CD14-positive monocyte (primary cell): ENCODE measurements at places on chromosomes 3 and 15.

DNA sequence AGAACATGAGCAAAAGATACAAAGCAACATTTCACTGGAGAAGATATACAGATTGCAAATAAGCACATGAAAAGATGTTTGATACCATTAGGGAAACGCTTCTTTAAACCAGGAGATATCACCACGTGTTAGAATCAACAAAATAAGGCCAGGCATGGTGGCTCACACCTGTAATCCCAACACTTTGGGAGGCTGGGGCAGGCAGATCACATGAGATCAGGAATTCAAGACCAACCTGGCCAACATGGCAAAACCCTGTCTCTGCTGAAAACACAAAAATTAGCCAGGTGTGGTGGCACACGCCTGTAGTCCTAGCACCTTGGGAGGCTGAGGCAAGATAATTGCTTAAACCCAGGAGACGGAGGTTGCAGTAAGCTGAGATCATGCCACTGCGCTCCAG lies 20.5 kb upstream of the MUC20 start:
- no peak for DNase-seq

- peak; percentile 20 for DNase-seq
These were observed 37.7 kb upstream of the PRR20G start for GRCh38 chr3:127325629-127325961.

GRCh38 chr3:159059395-159059794 lies 257.5 kb downstream of the MFSD1 start:
- DNase-seq: no peak

DNA sequence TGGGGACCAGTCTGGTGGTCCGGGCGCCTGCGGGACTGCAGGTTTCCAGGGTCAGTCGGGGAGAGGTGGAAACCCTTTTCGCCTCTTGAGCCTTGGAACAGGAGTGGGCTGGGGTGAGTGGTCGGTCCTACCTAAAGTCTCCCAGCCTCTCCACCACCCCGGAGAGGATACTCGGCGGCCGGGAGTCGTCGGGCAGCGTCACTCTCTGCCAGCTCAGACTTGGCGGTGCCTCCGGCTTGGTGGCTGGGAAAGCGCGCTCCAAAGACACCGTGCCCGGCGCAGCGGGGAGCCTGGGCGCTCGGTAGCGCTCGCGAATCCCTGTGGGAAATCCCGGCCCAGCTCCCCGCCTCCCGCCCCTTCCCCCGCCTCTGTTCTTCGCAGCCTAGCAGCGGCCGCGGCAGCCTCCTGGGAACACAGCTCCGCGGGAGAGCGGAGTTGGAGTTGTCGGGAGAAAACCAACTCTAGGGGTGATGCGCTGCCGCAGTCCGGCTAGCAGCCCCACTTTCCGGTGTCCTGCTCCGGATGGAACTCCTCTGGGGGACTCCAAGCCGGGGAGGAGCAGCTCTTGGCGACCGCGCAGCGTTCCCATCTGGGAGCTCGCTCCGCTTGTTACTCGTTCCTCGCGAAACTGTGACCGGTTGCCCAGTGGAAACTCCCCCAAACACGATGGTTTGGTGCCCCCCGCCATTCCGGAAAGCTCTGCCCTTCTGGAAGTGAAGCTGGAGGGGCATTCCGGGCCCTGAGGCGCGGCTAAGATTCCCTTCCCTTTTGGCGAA lies 1.4 kb downstream of the EPHB1 start:
- no peak for DNase-seq
